ENCODE measurements at places on chromosomes 3 and 15.

DNA sequence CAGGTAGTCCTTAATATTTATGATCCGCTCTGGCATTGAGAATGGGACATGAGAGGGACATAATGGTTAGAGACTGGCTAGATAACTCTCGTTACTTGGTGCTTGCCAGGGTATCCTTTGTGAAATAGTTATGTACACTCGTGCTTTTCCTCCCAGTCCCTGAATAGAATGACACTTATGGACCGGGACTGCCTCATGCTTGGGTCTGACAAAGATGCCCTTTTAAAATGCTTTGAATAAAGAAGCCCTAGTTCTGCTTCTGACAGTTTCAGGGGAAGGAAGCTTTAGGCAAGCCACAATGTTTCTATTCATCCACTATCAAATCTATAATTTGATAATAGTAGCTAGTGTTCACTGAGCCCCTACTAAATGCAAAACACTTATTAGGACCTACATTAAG, 29.4 kb downstream of the POLR2M start:
- DNase-seq = no peak

- DNase-seq = no peak
Observed at GRCh38 chr3:39180183-39180545, 12.2 kb downstream of the XIRP1 start.

GRCh38 chr3:23712656-23713559, 92.8 kb upstream of the UBE2E1 start:
- DNase-seq = no peak

DNA sequence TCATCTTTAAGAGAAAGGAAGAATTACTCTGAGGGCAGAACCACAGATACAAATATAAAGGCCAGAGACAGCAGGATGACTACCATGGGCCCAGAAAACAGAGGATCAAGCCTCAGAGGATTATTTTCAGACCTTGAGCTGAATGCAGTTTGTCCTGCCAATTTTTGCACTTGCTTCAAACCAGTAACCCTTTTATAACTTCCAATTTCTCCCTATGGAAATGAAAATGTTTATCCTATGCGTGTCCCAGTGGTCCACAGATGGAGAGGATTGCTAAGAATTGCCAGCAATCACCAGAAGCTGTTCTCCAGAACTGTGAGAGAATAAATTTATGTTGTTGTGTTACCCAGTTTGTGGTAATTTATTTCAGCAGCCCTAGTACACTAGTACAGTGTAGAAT, 26.4 kb upstream of the MME start:
- no peak for DNase-seq

DNA sequence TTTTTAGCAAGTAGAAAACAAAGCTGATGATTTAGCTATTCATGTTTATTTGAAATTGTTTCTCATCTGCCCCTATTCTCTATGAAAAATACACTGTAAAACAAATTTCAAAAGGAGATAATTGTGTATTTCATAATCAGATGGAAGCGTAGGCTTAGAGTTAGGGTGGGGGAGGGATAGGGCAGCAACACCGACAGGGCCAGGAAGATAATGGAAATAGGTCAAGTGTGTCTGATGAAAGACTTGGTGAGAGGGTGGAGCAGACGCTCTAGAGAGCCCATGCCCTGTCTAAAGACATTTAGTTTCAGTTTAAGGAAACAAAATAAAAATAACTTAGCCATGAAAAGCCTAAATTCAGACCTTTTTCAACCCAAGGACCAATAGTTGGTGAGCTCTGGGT, 51.6 kb upstream of the ARL6 start:
- no peak for DNase-seq

- DNase-seq = no peak
Observed at GRCh38 chr3:191637611-191638010, 176.6 kb downstream of the PYDC2 start.

DNA sequence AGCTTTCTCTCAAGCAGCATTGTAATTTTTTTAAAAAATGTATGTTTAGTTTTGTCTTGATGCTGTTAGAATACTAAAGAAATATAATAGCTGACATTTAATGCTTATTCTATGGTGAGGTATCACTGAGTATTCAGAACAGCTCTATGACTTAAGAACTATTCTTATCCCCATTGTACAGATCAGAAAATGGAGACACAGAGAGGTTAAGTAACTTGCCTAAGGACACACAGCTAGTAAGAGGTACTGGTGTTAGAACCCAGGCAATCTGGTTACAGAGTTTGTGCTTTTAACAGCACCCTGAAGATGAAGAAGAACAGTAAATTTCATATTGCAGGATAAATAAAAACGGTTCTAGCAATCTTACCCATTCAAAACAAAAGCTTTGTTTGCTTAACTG, 15.5 kb downstream of the PLA2G4D start:
- DNase-seq = no peak

DNA sequence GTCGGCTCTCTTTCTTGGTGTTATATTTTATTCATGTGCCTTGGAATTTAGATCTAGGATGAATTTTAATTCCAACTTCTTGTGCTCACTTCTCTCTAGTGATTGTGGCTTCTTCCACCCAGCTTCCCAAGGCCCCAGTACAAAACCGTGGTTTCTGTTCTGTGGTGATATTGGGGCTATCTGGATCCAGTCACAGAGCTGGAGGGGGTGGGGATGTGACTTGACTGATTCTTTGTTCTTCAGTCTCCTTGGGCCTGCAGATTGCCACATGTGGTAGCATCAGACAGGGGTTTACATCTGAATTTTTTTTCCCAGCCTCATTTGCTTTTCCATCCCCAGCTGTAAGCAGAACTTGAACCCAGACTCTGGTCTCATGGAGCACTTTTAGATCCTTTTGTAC, 98.5 kb upstream of the ADAMTSL3 start:
- no peak for DNase-seq

DNA sequence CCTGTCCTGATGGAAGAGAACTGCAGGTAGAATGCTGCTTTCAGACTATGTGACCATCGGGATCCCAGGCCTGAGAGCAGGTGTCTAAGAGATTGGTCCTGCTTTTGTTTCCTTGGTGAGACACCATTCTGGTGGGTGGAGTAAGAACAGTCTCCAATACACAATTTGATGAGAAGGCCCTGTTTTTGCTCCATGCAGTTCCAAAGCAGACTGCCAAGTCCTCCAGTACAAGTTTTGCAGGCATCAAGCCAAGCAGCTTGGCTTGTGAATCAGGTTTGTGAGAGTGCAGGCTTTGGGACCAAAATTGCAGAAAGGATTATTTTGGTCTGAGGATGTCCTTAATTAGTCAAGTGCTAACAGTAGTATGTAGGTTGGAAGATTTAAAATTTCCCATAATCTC, 381.6 kb downstream of the FOXP1 start:
- DNase-seq = no peak

DNA sequence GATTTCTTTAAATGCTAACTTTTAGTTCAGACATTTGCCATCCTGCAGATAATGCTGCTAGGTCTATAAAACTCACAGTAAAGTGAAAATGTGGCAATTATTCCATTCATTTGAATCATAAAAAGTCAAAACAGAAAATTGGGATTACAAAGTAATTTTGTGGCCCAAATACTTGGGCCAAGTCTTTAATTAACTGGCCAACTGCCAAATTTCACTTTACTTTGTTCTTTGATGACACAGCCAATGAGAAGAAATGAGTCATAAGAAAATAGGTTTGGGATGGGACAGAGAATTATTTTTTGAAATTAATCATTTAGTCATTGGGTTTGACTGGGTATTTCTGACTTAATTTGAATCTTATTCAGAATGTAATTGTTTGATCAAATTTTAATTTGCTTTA, 89.8 kb upstream of the SLC2A2 start:
- DNase-seq = no peak

GRCh38 chr15:67259806-67260205, 5.2 kb downstream of the IQCH start:
- DNase-seq = no peak

Data from epithelial cell of prostate (primary cell).